ENCODE measurements at places on chromosomes 2 and 18. TPM values are rescaled to one million over a fixed set of nuclear protein-coding genes. Genes with fewer than 3 reads are reported as not detected.

ALK gene
- not detected for total RNA-seq

DNA sequence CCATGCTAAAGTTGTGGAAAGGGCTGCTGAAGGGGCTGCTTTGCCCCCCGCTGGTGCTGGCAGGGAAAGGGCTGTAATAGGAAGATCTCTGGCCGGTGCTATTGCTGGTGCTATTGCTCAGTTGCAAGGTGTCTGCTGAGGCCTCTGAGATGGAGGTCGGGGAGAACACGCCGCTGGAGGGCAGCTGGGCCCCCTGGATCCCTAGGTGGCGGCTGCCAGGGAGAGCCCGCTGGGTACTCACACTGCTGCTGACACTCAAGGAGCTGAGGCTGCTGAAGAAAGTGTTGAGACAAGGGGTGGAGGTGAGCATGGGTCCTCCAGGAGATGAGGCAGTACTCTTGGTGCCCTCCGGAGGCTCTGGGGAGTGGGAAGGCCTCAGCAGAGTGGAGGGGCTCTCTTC lies 4.2 kb downstream of the FOXI3 start:
- DNase-seq = no peak

GRCh38 chr2:85151026-85151425 lies 17.8 kb downstream of the TCF7L1 start:
- DNase-seq = no peak

DNA sequence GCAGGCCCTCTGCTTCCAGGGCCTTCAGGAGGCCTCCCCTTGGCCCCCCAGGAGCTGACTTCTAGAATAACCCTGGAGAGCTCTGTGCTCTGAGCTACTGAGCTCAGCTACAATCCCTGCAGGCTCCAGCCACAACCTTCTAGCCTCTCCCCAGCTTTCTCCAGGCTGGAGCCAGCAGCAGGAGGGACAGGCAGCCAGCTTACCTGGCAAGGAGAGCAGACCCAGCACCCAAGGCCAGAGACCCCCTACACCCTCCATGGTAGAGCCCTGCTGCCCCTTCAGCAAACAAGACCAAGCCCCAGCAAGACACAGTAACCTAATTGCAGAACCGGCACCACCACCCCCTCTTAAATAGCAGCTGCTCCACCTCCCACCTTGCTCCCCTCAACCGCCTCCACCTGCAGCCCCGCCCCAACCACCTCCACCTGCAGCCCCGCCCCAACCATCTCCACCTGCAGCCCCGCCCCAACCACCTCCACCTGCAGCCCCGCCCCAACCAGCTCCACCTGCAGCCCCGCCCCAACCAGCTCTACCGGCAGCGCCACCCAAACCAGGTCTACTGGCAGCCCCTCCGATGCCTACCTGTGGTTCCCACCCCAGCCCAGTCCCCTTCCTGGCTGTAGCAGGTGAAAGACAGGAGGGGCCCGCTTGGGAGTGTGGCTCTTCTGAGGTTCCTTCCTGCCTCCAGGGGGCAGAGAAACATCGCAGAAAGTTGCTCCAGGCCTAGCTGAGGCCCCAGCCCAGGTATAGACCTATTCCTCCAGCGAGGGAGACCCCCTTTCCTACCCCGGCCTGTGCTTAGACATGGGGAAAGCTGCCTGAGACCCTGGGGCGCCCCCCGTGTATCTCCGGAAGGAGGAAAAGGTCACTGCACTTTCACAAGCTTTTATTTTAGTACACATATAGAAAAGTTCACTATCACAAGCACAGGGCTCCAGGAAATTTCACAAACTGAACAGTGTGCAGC lies at the start of gene ASTL:
Gene ASTL (minus strand): TSS at position 324 of the 967 bp plus-strand sequence. CDS start 66 bp downstream, at position 258.
- no peak for DNase-seq

DNA sequence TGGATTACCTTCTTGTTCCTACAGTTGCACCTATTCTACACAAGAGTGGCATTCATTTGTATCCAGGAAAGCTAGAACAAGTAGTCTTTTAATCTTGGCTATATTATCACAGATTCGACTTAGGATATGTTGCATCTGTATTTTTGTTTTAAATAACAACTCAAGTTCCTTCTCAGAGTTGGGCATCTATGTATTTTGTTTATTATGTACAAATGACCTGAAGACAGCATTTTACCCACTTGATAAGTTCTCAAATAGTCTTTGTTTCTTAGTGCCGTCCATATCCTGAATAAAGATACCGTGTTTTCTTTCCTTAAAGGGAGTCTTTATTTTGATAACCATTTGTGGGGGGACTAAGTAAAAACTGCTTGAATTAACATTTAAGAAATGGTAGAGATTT lies 2.9 kb downstream of the ITPRID2 start:
- no peak for DNase-seq

DNA sequence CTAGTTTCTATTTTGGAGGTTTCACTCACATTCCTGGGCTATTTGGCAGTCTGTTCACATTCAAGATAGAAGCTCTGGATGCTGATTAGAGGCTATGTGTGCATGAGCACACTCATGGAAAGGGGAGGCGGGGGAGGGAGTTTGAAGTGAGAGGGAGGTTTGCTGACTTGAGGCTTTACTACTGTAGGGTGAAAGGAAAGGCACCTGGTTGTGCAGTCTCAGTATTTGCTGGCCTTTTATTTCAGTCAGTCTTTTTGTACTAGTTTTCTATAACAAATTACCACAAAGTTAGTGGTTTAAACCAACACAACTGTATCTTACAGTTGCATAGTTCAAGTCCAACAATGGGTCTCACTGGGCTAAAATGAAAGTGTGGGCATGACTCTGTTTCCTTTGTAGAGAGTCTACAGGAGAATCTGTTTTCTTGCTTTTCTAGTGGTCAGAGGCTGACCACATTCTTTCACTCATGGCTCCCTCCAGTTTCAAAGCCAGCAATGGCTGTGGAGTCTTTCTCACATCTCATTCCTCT lies 47.7 kb upstream of the NR4A2 start:
- DNase-seq = no peak

GRCh38 chr2:12603781-12604295 lies 112.9 kb upstream of the TRIB2 start:
- DNase-seq = no peak

GRCh38 chr2:61537277-61537949 lies 743 bp downstream of the XPO1 start:
- peak; percentile 90 for DNase-seq

DHRS9 gene
- 3.4 TPM for total RNA-seq

ANKRD30BL gene
- not detected for total RNA-seq

MRO gene
- total RNA-seq = 0.10 TPM

- DNase-seq = no peak
These were observed 65.4 kb downstream of the MARCHF4 start for GRCh38 chr2:216306868-216307267.

DNA sequence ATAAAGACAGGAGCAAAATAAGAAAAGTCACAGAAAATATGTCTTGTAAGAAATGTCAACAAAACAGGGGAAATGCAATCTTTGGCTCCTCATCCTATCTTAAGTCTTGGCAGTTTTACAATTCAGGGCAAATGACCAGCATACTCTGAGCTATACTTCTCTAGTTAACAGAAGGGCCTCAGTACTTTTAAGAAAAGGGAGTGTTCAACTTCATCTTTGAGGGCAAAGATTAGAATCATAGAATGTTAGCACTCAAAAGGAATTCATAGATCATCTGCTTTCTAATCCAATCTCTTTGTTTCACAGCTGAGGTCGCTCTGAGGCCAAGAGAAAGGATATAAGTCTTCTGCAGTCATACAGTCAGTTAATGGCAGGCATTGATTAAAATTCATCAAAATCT lies 174.0 kb upstream of the NT5C1B start:
- no peak for DNase-seq

GRCh38 chr2:171793691-171794678 lies 100.1 kb downstream of the SLC25A12 start:
- DNase-seq = no peak

ZSCAN30 gene
- 18.1 TPM for total RNA-seq

- DNase-seq = peak; percentile 93
These were observed 486 bp upstream of the GPR39 start for GRCh38 chr2:132415915-132416722.

DNA sequence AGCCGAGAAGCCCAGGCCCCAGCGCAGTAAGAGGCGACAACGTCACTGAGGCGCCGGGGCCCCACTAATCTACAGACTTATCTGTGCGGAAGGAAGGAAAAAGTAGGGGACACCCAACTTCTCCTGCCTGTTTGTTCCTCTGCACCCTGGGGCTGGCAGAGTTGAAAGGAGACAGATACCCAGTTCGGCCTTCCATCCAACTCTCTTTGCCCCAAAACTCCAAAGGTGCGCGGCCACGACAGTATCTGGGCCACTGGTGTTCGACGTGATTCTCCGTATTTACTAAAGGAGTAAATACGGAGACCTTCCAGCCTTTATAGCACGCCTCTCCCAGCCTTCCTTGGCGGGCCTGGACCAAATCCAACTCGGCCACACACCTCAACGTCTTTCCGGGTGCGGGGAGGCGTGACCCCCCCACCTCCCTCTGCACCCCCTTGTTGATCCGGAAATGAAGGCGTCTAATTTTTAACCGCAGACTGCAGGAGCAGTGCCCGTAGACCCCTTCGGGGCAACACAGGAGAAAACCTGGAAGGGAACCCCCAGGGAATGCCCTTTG lies 1.6 kb downstream of the SMAD7 start:
- DNase-seq = no peak

CROCC2 gene
- not detected for total RNA-seq

- DNase-seq = peak; percentile 65
These were observed 105.6 kb upstream of the CTDP1 start for GRCh38 chr18:79573921-79574491.

DNA sequence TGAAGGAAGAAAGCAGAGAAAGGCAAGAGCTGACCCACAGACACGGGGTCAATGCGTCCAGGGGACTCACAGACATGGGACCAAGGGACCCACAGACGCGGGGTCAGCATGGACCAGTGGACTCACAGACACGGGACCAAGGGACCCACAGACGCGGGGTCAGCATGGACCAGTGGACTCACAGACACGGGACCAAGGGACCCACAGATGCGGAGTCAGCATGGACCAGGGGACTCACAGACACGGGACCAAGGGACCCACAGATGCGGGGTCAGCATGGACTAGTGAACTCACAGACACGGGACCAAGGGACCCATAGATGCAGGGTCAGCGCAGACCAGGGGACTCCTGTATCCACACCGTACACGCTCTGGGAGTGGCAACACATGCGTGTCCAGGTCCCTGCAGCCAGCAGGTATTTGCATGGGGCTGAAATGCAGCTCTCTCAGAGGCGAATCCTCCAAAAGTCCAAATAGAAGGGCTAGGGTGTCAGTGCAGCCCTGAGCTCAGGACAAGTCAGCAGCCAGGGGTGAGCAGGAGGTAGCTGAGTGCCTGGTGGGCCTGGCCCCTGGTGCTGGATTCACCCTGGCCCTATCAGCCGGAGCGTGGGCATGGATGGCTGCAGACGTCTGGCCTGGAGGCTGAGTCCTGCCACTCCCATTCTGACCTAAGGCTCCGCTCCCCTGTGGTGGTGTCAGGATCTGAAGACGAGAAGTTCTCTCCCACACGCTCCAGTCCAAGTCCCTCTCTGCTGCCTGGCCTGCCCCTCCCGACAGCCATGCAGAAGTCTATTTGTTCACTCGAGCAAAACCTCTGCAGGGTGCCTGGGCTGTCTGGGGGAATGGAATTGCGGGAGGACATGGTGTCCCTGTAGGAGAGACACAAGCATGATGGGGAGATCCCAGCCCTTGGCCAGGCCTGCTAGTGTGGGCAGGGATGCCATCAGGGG lies 28.5 kb downstream of the TMEM18 start:
- peak; percentile 81 for DNase-seq

RND3 gene
- 49.8 TPM for total RNA-seq

DSG2 gene
- 21.7 TPM for total RNA-seq

GNLY gene
- total RNA-seq = not detected

- DNase-seq = no peak
These were observed 181.5 kb downstream of the KLHL29 start for GRCh38 chr2:23566241-23567142.

RAMP1 gene
- 19.1 TPM for total RNA-seq
